ENCODE measurements at places on chromosomes 2 and 18.

GRCh38 chr2:20190876-20191713 is 33.8 kb downstream of the SDC1 start:
- DNase-seq: peak; percentile 76

DNA sequence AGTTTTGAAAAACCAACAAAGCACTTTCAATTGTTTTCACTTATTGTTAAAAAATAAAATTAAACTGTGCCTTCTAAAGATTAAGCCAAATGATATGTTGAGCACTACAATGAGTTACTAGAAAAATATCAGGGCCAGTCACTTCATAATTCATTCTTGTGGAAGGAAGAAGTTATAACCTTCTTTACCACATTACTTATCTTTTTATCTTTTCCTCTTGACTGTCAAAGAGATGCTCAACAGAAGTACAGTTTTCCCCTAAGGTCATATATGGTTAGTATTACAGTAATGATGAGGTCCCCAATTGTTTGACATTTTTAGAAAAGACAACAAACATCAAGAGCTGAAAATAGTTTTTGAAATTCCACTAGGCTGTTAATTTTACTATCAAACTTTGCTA is 9.4 kb downstream of the PELI1 start:
- no peak for DNase-seq

DNA sequence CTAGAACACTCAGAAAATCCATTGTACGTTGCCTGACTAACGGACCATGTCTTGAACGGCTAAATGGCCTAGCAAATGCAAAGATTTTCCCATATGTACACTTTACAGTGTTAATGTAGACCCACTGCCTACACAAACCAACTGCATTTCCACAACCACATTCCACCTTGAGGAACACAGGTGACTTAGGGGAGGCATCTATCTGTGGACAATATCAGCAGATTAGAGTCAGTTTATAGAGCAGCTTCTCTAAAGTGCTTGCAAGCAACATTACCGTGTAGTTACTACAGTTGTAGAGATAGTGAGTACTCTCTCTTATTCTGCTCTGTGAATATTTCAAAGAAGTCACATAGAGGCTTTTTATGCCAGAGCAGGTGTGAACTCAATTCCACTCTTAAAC is 139.6 kb downstream of the TCF4 start:
- DNase-seq: no peak

DNA sequence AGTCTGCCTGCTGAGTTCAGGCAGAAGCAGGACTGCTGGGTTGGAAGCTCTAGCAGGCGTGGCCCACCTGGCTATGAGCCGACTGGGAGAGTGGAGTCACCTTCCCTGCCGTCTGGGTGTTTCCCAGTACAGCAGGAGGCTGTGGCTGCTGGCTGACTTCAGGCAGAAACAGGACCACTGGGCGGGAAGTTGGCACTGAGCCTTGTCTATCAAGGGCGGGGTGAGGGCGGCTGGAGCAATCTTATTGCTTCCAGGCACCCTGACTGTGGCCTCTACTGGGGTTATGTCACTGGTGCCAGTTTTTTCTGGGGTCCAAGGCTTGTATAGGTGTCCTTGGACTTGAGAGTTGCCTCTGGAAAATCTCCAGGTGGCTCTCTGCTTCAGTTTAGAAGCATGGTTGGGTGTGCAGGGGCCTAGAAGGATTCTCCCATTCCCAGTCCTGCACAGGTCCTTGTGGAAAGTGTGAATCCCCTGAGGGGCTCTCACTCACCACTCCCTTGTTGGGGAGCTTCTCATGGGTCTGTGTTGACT is 30.5 kb downstream of the LTBP1 start:
- DNase-seq: no peak

GRCh38 chr18:48413342-48413741 is 4.2 kb upstream of the ZBTB7C start:
- DNase-seq: no peak

DNA sequence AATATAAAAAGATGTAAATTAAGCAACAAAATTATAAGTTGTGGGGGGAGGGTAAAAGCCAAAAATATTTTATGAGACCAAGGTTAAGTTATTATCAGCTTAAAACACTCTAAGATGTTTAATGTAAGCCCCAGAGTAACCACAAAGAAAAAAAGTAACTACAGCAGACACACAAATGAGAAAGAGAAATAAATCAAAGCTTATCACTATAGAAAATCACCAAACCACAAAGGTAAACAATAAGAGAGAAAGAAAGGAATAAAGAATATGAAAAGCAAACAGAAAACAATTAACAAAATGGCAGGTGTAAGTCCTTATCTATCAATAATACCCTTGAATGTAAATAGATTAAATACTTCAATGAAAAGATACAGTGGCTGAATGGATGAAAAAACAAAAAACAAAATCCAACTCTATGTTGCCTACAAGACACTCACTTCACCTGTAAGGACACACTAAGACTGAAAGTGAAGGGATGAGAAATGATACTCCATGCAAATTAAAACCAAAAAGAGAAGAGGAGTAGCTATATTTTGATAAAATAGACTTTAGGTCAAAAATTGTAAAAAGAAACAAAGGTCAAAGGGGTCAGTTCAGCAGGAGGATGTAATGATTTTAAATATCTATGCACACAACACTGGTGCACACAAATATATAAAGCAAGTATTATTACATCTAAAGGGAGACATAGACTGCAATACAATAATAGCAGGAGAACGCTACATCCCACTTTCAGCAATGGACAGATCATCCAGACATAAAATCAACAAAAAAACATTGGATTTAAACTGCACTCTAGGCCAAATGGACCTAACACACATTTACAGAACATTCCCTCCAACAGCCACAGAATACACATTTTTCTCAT is 80.7 kb downstream of the PTPN2 start:
- no peak for DNase-seq

DNA sequence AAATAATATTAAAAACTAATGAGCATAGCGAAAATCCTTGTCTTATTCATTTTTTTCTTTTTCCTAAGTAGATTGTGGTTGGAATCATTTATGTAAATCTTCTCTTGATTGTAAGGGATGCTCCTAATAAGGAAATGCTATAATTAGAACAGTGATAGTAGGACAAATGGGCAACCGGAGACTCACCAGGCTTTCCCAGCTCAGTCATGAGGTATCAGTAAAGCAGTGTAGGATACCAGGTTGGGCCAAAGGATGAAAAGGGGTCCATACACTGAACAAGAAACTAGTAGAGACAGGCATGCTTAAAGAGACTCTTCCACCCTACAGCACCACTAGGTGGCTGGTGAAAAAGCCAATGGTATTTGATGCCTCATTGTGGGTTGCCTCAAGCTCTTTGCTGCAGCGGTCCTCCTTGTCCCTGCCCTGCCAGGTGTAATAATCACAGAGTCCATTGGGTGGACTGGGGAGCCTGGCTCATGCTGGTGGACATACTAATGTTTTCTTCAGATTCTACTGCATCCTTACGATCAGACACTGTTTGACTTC is 71.4 kb upstream of the FAM98A start:
- no peak for DNase-seq

- DNase-seq: no peak
Observed at GRCh38 chr18:21798126-21798525, 57.5 kb downstream of the MIB1 start.

GRCh38 chr18:50751947-50752346 is 67.9 kb downstream of the MRO start:
- no peak for DNase-seq

GRCh38 chr2:134216152-134216829 is 37.6 kb upstream of the MGAT5 start:
- DNase-seq: no peak

All from NCI-H524 (cell line).